ENCODE measurements at places on chromosomes 16 and 17.
A peak's percentile ranks its signal among the peaks of the same experiment; 100 is the strongest.

DNA sequence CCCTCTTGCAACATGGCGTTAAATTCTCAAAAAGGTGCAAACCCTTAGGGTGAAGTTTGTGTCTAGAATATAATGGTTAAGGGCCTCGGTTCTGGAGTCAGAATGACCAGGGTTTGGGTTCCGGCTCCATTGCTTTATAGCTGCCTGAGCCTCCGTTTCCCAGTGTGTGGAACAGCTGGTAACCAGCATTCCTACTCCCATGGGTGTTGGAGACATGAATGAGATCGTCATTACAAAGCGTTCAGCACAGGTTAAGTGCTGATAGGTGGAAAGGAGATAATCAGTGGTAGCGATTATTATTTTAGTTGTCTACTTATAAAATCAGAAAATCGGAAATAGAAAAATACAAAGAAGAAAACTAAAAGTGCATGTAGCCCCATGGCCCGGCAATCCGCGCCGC lies 23.5 kb upstream of the ZCCHC14 start:
- no peak for DNase-seq

- DNase-seq = no peak
Measured at GRCh38 chr16:51055434-51055833, 95.6 kb downstream of the SALL1 start.

DNA sequence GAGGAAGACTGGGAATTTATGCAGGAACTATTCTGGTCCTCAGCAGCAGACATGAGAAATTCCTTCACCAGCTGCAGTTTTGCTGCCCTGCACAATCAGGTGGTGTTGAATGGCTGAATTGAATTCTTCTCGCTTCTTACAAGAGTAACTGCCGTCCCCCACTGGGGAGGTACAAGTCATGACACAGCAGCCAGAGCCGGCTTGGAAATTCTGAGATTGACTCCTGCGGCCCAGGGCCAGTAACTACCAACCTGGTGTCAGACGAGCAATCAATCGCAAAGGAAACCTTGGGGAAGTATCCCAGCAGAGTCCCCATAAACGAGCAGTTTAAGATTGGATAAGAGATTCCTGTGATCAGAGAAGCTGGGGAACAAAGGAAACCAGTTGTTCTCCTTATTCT lies 30.7 kb downstream of the KNOP1 start:
- DNase-seq = no peak

GRCh38 chr17:2874189-2874686 lies 78.0 kb downstream of the RAP1GAP2 start:
- DNase-seq = no peak

- no peak for DNase-seq
Measured at GRCh38 chr17:4978726-4979125, 8.7 kb downstream of the CAMTA2 start.

- DNase-seq = no peak
Measured at GRCh38 chr16:6496996-6497395, 835.6 kb upstream of the RBFOX1 start.

DNA sequence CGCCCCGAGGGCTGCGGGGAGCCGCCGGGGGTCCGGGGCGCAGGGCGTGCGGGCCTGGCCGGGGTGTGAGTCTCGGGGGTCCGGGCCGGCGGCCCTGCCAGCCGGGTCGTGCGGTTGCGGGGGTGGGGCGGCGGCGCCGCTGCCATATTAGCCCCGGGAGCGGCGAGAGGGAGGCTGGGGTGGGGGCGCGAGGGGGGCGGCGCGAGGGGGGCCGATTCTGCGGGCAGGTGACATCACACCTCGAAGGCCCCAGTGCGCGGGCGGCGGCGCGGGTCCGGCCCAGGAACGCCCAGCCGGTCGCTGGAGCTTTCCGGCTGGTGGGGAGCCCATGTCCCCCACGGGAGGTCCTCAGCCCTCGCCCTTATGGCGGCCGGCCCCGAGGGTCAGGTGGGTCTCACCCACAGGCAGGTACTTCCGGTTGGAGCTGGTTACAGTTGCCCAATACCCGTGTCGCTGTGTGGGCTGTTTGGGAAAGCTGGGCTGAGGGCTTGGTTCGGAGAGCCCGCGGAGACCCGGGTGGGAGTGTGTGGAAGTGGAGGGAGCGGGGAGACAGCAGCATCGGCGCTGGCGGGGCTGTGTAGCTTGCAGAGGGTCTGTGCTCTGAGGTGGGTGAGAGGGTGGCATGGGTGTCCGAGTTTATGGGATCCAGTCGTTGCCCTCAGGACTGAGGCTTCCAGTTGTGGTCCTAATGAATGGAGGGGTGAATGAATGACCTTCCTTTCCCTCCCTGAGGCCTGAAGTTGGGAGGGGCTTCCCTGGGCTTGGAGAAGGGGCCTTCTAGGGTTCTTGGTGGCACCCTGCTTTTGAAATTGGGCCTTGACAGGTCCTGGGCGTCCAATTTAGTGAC lies 804 bp downstream of the ATP6V0C start:
- no peak for DNase-seq

DNA sequence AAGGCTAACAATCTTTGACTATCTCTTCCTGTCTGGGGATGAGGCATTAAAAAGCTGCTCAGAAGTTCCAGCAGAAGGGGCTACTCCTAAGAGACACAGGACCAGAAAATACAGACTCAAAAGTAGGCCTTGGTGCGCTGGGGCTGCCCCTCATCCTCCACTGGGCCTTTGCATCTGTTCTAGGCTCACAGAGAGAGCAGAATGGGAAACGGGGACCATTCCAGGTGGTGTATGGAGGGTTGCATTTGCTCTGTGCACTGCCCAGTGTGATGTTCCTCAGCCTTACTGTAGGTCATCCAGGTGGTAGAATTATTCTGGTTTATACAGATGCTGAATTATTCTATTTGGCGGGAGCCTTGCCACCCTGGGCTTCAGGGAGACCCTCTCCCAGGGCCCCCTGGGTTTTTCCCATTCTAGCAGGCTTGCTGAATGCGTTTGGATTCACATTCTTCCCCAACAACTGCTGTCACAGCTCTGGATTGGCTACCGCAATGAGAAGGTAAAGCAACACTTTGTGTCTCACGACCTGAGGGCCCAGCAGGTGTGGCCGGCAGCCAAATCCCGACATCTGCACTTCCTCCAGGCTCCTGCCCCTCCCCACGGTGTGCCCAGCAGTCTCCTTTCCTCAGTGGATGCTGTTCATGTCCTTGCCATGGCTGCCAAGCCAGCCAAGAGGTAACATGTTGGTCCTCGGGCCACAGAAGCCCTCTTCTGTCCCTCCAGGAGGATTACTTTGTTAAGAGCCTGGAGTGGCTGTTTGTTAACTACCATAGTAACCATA lies 25.0 kb upstream of the ZNHIT3 start:
- no peak for DNase-seq

DNA sequence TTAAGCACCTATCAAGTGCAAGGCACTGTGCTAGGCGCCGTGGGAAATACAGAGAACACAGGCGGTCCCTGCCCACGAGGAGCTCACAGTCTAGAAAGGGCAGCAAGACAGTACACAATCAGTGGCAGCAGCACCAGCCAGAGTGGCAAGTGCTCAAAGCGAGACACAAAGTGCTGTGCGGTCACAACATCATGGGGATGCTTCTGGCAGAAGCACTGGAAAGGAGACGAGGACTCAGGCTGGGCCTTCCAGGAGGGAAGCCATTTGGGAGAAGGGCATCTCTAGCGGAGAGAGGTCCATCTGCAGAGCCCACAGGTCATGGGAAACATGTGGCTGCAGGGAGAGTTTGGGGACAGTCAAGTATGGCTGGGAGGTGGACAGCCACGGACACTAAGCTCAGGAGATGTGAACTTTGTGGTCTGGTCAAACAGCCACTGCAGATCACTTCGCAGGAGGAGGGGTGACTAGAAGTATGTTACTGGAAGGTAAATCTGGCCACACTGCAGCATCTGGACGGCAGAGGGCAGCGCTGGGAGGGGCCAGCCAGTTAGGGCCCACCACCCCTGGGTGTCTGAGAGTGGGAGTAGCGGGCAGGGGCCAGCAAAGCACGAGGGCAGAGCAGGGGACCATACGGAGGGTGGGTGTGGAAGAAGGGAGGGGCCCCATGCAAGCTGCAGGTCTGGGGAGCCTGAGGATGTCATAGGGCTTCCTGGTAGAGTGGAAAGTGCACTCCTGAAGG lies 71.1 kb downstream of the N4BP1 start:
- peak; percentile 20 for DNase-seq

DNA sequence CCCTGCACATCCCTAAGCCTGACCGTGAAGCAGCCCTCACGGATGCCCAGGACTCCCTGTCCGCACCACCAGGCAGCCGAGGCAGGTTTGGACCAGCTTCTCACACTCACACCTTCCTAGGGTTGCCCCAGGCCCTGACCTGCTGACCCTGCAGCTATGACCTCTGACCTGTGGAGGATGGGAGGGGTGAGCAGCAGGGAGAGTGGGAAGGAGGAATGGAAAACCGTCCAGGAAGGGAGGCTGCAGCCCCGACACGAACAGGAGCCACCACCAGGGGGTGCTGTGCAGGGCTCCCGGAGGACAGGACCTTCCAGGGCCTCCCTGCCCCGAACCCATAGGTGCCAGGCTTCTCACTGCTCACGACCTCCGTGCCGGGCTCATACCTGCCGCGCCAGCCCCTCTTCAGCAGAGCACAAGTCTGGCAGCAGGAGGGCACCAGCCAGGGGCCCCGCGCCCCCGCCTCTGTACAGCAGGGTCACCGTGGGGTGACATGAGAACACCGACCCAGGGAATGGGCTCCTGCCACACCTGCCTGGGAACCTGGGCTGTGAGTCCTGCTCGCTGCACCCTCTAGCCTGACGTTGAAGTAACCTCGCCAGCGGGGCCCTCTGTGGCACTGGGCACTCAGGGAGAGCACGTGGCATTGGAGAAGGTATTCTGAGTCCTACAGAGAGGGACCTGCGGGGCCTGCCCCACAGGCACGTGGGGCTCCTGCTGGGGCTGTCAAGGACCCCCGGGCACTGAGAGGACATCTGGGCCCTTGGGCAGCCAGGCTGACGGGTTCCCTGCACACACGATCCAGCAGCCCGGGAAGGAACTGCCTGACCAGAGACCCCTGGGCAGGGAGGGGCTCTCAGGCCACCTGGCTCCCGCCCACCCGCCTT lies 37.6 kb downstream of the CTU2 start:
- DNase-seq = peak; percentile 99

DNA sequence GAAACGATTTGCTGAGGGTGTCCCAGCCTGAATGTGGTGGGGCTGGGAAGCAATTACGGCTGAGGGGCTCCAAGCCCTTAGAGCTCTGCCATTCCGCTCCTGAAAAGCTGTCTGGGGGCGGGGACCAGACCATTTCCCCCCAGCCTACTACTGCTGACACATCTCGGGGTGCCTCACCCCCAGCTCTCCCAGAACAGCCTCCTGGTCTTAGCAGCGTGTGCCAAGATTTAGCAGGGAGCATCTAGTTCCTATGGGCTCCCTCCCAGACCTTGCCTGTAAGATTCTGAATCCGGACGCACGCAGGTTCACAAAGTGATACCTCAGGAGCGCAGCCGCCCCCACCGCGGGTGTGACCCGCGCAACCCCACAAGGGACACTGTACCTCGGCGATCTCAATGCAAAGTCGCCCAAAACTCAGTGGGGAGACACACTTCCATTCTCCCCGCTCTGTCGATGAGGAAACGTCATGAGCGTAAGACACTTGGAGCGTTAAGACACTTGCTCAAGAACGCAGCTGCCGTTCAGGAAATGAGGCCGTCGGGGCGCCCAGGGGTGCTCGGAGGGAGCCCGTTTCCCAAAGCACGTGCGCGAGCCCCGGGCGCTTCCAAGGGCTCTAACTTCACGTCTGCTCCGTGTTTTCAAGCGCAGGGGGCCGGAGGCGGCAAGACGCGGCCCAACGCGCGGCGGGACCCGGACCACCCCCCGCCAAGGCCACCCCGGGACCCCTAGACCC lies 629 bp downstream of the GEMIN4 start:
- DNase-seq = peak; percentile 13

DNA sequence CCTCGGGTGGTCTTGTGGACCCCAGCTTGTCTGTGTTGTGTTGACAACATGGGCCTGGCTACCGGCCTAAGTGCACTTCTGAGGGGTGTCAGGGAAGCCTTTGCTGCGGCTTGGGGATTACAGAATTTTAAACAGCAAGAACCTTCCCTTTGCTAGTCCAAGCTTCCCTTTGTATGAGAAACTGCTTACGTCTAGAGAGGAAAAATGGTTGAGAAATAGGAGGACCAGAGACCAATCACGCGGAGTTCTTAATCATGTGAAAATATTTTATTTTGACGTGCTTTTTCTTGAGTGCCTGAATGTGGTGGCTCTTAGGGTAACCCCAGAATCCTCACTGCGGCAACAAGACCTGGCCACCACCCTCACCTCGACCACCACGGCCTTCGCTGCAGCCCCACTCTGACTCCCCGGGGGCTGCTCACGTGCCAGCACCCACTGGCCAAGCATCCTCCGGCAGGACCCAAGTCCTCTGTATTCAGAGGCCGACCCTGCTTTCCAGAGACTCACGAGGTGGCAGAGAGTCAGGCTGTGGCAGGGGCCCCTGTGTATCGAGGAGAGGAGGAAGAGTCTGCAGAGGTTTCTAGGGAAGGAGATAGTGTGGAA lies 81.2 kb downstream of the ZNF778 start:
- DNase-seq = no peak

DNA sequence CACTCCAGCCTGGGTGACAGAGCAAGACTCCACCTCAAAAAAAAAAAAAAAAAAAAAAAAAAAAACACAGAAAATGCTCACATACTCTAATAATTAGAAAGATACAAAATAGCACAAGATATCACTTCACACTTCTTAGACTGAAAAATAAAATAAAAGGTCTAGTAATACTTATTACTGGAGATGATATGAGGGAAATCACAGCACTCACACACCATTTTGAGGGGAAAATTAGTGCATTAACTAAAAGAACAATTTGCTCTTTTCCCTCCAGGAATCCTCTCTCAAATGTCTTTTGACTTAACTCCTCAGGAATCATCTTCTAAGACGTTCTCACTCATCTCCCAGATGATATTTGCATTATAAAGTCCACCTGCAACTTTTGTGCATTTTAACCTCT lies 697.9 kb upstream of the SOX9 start:
- no peak for DNase-seq

GRCh38 chr17:16926061-16926511 lies 45.8 kb downstream of the TNFRSF13B start:
- no peak for DNase-seq

DNA sequence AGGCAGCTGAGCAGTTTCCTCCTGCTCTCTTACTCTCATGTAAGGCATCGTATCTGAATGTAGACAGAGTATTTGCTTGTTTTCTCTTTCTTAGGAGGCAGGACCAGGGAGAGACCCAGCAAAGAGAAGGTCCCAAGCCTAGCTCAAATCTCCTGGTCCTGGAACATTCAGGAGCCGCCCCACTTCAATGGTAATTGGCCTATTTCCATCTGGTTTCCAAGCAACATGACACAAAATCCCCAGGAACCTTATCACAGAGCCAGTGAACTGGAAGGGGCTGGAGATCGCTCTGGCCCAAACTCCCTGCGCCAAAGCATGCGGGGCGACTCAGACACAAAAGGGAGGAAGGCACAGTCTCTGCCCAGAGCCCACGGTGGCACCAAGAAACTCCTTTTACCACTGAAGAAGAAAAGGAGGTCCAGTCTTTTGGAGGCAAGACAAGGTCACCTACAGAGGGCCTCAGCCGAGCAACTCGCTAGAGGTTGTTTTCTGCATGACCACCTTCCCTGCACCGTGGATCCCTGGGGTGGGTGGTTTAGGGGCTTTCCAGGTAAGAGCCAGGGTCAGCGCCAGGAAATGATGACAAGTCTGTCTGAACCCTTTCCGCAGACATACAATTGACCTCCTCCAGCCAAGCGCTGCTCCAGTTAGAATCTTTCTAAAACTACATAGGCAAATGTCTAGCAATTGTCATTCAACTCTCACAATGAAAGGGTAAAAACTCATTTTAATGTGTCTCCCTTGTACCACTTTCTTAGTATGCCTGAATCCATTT lies 394.7 kb downstream of the SOX9 start:
- DNase-seq = no peak

Data from HuH-7 (cell line).